ENCODE measurements at places on chromosomes 5 and 9.

DNA sequence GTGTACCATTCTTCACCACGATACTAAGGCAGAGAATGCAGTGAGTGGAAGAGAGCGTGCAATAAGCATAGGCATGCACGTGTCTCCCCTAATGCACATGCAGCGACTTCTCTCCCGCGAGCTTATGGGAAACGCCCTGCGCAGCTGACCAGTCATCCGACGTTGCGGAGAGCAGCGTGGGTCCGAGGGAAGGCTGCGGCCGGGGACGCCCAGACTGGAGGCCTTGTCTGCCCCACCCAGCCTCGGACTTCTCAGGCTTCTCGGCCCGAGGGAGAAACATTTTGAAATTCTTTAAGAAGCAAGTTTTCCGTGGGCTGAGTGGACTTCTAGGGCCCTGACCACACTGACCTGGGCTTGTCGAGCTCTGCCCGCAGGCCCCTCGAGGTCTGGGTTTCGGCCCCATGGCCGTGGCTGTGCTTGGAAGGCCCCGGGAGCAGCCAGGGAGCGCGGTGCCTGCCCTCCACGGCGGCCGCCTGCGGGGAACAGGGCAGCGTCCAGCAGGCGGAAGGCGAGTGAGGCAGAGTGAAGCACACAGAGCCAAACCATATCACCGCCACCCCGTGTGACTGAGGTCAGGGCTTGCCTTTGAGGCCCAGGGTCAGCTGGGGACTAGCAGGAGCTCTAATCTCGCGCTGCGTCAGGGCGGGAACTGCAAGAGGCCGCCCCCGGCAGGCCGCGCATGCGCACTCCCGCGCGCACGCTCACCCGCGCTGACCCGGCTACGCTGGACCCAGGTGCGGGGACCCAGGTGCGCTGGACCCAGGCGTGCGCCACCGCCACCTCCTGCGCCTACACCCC, 60.0 kb upstream of the IRX1 start:
- DNase-seq = no peak

- no peak for DNase-seq
Measured at GRCh38 chr9:16925426-16925825, 55.0 kb upstream of the BNC2 start.

DNA sequence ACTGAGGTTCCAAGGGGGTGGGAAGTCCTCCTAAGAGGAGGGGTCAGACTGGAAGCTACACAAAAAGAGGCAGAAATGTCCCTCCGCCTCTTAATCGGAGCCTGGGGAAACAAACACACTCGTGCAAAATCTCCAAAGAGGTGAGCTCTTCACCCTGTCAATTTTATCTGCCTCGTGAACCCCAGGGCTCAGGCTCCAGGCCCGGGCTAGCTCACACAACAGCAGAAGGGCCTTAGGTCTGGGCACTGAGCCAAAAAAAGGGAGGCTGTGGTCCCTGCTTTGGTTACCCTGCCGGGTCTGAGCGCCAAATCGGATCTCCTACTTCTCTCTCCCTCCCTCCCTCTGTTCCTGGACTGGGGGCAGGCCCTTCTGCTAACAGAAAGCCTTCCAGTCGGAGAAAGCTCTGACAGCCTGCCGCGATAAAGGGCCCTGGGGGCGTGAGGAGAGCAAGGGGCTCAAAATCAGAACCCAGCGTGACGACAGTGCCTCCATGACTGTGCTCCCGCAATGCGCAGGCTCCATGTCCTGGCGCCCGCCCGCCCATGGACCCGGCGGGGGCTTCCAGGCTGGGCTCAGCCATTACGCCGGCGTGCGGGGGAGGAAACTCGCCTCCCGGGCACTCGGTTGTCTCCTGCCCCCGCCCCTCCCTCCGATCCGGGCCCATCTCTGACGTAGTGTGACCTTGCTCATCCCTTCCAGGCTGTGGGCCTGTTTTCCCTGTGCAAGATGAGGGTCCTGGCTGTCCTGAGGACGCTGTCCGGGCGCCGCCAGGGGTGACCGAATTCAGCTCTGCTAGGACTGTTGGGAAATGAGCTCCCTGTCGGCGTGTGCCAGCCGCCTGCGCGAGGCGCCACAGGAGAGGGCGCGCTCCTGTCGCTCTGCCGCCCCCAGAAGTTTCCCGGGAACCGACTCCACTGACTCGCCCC, 865 bp upstream of the SLC22A4 start:
- peak; percentile 78 for DNase-seq

GRCh38 chr9:72453797-72454196, 67.6 kb upstream of the TMC1 start:
- DNase-seq = no peak

GRCh38 chr5:38562444-38563210, 6.2 kb upstream of the LIFR start:
- DNase-seq = no peak

DNA sequence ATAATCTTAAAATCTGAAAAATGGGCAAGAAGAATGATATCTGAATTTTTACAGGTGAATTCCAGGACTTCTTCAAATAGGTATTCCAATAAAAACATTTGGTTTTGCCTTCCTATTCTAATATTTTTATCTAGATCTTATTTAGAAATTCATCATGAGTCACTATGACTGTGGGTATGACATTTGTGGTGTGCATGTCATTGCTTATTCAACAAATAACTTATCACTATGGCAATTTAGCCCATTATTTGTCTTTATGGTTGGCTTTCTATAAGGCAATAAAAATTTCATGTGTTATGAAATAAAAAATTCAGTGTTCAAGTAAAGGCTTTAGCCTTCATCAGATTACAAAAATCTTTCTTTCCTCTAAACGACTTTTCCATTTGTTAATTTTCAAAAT, 1139.6 kb upstream of the NUDT12 start:
- DNase-seq = no peak

DNA sequence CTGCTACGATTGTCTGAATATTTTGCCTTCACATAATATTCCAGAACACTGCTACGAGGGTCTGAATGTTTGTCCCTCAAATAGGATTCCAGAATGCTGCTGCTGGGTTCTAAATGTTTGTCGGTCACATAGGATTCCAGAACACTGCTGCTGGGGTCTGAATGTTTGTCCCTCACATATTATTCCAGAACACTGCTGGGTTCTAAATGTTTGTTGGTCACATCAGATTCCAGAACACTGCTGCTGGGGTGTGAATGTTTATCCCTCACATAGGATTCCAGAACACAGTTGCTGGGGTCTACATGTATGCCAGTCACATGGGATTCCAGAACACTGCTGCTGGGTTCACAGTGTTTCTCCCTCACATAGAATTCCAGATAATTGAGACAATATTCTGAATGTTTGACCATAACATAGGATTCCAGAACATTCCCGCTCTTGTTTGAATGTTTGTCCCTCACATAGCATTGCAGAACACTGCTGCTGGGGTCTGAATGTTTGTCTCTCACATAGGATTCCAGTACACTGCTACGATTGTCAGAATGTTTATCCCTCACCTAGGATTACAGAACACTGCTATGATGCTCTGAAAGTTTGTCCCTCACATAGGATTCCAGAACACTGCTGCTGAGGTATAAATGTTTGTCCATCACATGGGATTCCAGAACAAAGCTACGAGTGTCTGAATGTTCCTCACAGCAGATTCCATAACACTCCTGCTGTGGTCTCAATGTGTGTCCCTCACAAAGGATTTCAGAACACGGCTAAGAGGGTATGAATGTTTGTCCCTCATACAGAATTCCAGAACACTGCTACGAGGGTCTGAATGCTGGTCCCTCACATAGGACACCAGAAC, 201.8 kb downstream of the FOXD4L6 start:
- no peak for DNase-seq
